ENCODE measurements at places on chromosomes 1 and 21.
A peak's percentile ranks its signal among the peaks of the same experiment; 100 is the strongest.

GRCh38 chr1:24416666-24417391 is 1.2 kb downstream of the NIPAL3 start:
- DNase-seq = peak; percentile 46

DNA sequence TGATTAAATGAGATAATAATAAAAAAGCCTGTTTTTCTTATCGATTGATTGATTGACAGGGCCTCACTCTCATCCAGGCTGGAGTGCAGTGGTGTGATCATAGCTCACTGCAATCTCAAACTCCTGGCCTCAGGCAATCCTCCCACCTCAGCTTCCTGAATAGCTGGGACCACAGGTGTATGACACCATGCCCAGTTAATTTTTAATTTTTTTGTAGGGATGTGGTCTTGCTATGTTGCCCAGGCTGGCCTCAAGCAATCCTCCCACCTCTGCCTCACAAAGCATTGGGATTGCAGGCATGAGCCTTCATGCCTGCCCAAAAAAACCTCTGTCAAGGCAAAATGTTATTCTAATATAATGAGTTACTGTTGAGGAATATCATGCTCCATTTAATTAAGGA is 346.4 kb upstream of the DAB1 start:
- DNase-seq = no peak

DNA sequence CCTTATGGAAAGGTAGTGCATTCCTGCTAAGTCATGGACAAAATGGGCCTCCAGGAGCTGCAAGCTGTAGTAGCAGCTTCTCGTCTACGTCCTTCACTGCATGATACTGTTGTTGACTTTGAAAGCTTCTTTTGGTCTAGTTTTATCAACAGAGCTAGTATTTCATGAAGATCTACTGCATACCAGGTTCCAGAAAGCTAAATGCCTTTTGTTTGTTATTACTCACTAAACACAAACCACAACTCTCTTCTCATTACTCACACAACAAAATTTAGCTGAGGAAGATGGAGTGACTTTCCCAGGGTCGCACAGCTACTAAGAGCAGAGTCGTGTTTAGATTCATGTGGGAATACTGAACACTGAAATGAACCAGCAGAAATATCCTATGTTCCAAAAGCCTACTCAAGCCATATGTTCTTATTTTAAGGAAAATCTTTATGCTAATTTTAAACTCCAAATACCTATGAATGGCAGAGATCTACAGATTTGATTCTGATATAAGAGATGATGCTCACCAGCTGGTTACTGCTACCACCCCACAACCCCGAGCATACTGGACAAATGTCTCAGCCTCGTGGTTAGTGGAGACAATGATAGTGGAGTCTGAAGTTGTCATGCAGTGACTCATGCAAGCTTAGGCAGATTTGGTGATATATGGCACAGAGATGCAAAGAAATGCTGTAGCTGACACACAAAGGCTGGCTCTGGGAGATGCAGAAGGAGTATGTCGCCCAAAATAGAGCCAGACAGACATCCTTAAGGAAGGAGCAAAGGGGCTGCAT is 20.6 kb downstream of the PGBD2 start:
- DNase-seq = no peak

- DNase-seq = peak; percentile 8
Observed at GRCh38 chr1:218377143-218377660, 32.1 kb downstream of the TGFB2 start.

GRCh38 chr1:108000620-108001111 is 35.7 kb upstream of the VAV3 start:
- DNase-seq = no peak

- no peak for DNase-seq
Observed at GRCh38 chr1:15160626-15161025, 7.1 kb downstream of the TMEM51 start.

GRCh38 chr1:113178106-113178505 is 105.1 kb downstream of the LRIG2 start:
- DNase-seq = no peak

DNA sequence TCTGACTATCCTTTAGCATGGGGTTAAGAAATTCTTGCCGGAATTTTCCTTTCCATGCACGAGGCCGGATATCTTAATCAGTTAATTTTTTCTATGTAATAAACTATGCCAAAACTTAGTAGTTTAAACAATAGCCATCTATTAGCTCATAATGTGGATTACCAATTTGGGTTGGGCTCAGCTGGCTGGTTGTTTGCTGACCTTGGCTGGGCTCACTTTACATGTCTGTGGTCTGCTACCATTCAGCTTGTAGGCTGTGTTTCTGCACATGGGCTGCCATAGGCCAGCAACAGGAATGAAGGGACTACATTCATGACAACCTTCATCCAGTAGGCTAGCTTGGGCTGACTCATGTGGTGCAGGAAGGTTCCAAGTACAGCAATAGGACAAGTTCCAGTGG is 56.0 kb upstream of the NTPCR start:
- no peak for DNase-seq

DNA sequence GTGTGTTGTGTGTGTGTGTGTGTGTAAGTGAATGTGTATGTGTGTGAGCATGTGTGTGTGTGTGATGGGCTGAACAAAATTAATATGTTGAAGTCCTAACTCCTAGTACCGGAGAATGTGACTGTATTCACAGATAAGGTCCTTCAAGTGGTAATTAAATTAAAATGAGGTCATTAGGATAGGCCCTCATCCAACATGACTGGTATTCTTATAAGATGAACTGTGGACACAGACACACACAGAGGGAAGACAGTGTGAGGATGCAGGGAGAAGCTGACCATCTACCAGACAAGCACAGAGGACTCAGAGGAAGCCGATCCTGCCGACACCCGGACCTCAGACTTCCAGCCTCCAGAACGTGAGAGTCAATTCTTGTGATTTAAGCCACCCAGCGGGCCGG is 91.2 kb upstream of the PGBD5 start:
- no peak for DNase-seq

DNA sequence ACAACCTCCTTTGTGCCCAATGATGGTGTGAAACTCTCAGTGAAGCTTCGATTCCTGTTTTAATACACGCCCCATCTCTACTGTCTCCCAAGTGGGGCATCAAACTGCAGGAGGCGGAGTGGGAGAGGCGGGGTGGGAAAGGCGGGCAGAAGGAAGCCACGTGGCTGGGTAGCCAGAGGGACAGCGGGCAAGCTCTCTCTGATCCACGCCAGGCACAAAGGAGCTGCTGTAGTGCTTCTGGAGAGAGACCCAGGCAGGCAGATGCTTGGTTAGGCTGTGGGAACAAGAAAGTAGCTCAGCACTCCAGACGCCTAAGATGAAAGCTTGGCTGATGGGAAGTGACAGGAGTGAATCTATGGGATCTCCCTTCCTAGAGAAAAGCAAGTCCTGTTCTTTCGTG is 25.7 kb downstream of the TRIM67 start:
- no peak for DNase-seq

DNA sequence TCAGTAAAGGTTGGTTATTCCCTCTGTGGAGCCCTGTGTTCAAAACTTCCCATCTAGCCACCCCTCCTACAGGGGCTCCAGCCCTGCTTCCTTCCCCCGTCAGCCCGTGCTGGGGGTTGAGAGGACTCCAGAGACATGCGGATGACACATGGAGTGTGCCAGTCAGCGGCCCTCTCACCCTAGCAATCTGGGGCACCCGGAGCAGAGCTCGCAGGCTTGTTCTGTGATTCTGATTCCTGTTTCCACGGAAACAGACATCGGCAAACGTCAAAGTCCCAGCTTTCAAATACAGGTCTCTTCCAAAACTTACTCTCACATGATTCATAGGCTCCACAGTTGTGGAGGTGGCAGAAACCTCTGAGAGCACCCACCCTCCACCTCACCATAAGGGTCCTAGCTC is 9.8 kb upstream of the SSBP3 start:
- DNase-seq = no peak

DNA sequence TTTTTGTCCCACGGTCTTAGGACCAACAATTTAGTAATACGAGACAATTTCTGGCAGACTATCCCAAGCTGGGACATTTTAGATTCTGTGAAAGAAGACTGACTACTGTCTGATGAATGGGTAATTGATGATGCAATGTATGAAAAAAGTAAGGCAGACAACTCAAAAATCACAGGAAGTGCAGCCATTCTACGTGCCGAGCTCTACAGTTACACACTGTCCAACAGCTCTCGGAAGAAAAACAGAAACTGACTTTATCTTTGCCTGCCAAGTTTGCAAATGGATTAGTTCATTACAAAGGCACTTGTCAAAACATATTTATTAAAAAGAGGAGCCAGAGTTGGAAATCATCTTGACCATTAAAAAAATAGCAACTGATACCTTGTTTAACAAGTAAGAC is 31.3 kb downstream of the ZBTB8B start:
- no peak for DNase-seq

All from effector memory CD8-positive, alpha-beta T cell (primary cell).